ENCODE measurements at places on chromosomes 11 and 22.
A peak's percentile ranks its signal among the peaks of the same experiment; 100 is the strongest.

DNA sequence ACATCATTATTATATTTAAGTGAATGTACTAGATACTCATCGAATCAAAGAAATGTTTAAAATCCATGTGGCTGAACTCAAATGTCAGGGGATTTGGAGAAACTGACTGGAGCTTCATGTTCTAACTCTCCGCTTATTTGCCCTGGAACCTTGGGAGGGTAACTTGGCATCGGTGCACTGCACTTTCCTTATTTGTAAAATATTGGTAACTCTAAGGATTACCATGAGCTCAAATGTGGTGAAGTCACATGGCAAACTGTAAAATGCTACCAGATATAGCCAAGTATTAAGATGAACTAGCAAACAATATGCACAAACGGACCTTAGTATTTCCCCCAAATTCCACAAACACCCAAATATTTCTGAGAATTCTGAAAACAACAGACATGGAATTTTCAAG is 75.6 kb downstream of the ETS1 start:
- no peak for DNase-seq

- no peak for DNase-seq
These were observed 189.2 kb upstream of the API5 start for GRCh38 chr11:43122546-43122945.

- no peak for DNase-seq
These were observed 1.0 kb upstream of the BTG4 start for GRCh38 chr11:111513240-111513605.

DNA sequence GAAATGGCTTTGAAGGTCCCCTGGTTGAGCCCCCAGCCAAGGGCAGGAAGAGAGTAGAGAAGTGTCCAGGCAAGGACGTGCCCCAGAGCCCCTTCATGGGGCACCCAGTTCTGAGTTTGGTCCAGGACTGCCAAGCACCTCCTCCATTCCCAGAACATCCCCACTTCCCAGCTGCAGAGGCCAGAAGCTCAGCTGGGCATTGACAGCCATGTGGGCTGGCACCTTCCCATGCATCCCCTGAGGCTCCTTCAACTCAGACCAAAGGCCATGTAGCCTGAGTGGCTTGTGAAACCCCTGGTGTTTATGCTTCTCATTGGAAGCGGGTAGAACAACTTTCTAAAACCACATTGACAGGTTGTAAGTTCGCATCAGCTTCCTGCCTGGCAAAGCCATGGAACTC is 789.6 kb downstream of the TBC1D22A start:
- DNase-seq, result no peak

DNA sequence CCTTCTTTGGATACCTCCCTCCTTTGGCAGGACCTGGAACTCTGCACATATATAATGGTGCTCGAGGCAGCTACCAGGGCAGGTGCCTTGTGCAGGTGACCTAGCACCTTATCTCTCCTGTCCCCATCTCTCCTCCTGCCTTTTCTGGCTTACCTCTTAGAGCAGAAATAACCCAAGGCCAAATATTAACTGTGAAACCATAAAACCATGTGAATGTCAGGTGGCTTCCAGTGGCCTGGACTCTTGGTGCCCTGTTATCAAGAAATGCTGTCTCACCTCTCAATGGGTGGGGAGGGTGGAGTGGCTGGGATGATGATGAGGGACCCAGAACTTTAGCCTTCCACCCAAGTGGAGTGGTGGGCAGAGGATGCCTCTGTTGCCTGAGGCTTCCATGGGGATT is 42.9 kb downstream of the YWHAH start:
- DNase-seq, result no peak

DNA sequence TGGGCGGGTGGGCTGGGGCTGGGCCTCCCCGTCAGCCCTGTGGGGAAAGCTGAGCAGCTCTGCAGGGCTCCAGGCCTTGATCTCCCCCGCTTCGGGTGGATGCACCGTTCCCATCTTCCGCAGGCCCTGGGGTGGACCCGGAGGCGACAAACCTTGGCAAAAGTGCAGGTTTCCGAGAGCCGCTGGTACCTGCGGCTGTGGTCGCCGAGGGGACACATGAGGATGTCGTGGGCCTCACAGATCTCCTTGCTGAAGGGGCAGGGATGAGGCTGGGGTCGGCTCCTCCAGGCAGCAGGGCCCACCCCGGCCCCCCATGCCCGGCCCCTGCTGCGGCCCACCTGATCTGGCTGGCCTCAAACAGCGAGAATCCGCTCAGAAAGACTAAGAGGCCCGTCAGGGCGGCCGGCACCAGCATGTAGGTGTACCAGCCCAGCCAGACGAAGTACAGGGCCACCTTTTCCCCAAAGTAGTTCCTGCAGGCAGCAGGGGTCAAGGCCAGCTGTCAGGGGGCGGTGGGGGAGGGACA is 11.8 kb downstream of the ANO9 start:
- DNase-seq, result no peak

DNA sequence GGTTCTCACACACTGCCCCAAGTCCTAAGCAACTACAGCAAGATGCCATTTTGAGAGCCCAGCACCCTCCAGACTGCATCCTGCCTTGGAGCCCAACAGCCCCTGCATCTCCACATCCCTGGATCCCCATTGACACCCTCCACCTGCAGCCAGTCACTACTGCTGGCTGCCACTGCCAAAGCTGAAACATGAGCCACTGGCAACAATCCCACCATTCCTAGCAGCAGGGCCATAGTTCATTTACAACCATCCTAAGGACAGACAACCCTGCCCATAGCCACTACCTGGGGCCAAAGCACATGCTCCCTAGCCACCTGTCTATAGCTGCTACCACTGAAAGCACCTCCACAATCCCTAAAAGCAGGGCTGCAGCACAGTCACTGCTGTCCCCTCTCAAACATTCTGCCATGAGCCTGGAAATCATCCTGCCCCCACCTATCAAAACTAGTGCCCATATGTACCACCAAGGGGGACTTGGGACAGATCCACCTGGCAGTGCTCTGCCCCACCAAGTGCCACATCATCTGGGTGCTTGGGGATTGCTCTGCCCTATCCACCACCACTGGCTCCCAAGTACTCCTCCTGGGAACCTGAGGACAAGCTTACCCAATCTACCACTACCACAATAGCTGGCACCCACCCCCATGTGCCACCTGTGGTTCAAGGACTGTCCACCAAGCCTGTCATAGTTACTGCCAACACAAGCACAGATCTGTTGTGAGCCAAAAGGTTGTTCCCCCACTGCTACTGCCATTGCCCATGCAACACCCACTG is 138.8 kb upstream of the SOX6 start:
- DNase-seq, result no peak

- peak; percentile 18 for DNase-seq
These were observed 7.6 kb downstream of the TP53I11 start for GRCh38 chr11:44943118-44943517.

- DNase-seq, result no peak
These were observed 63.8 kb downstream of the MYEOV start for GRCh38 chr11:69357458-69358397.

- no peak for DNase-seq
These were observed 8.2 kb downstream of the ABCG4 start for GRCh38 chr11:119157063-119157462.

- no peak for DNase-seq
These were observed 123.3 kb upstream of the B3GAT1 start for GRCh38 chr11:134535029-134536025.

- DNase-seq, result no peak
These were observed 165.5 kb upstream of the C11orf58 start for GRCh38 chr11:16572945-16573344.

Data from activated T-cell treated with anti-CD3 and anti-CD28 coated beads for 48 hours (primary cell).